ENCODE measurements at places on chromosomes 7 and 10. TPM values are rescaled to one million over a fixed set of nuclear protein-coding genes. Genes with fewer than 3 reads are reported as not detected.

VWA2 gene
- not detected for total RNA-seq

DNA sequence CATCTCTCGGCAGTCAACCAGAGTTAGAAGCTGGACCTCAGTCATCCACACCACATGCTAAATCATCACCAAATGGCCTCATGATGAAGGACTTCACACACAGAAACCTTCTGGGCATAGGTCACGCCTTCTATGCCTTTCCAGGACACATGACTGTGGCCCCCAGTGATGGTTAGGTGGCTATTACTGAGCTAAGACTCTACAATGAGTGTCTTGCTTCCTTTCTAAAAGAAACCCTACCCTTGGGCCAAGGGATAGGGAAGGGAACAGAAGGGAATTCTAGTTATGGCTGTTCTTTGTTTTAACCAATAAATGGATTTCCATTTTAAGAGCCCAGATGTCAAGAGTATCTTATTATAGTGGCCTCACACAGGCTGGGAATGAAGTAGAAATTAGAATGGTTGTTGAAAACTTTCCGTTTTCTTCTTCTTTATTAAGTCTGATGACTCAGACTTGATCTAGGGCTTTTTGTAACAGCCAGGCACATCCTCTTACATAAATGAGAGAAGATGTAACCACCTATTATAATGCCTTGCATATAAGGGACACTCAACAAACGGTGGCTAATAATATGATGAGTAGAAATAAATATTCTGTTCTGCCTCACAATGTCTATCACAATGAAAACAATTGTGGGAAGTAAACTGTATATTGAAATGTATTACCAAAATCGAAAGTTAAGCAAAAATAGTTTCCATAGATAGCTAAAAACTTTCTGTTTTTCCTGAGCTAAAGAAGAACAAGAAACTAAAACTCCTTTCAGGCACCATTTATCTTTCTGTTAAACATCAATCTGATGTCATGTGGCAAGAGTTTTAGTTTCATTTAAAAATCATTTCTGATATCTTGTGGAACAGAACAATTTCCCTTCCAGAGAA is 62.5 kb upstream of the TOMM7 start:
- no peak overlapping the region for H3K27ac ChIP-seq
- H3K4me3 ChIP-seq, result no peak overlapping the region
- no peak for DNase-seq
- no peaks in the 10 kb centered on the region for H3K27me3 ChIP-seq

DNA sequence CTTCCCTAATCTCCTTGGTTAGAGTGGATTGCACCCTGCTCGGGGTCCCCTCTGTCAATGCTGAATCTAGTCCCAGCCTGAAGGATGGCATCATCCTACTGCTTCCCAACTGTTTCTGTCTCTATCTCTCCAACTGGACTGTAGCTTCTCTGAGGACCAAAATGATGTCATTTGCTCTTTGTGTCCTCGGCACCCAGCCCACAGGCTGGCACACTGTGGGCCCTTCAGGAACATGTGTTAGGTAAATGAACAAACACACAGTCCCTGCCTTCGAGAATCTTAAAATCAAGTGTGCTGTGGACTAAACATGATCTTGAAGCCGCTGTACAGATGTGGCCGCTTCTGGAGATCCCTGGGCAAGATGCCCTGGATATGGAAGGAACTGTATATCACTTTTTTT is 5.0 kb upstream of the CDH23 start:
- no peaks in the 10 kb centered on the region for H3K36me3 ChIP-seq
- no peaks in the 10 kb centered on the region for H3K4me1 ChIP-seq
- no peak overlapping the region for H3K4me3 ChIP-seq
- no peaks in the 10 kb centered on the region for H3K27me3 ChIP-seq

DNA sequence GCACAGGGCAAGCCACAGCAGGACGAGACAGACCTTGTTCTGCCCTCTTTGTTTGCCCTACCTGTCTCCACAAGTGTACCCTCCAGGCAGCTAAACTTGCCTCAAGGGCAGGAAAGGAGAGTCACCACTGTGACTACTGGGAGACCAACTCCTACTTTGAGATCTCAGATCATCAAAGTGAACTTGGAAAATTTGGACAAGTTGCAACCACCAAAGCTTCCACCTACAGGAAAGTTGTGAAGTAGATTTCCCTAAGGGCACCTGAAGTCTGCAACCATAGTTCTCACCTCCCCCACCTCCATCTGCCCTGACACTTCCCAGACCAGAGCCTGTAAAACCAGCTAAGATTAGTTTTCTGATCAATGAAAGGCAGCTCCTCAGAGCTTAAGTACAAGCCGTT is 2.5 kb upstream of the WDR91 start:
- H3K27me3 ChIP-seq, result no peaks in the 10 kb centered on the region
- no peak overlapping the region for H3K4me3 ChIP-seq
- H3K4me1 ChIP-seq, result peaks cover 13% of the 10 kb centered on the region

- no peaks in the 10 kb centered on the region for H3K36me3 ChIP-seq
- DNase-seq, result no peak
- no peak overlapping the region for H3K4me3 ChIP-seq
These were observed 43.2 kb downstream of the BEND7 start for GRCh38 chr10:13485623-13486022.

DNA sequence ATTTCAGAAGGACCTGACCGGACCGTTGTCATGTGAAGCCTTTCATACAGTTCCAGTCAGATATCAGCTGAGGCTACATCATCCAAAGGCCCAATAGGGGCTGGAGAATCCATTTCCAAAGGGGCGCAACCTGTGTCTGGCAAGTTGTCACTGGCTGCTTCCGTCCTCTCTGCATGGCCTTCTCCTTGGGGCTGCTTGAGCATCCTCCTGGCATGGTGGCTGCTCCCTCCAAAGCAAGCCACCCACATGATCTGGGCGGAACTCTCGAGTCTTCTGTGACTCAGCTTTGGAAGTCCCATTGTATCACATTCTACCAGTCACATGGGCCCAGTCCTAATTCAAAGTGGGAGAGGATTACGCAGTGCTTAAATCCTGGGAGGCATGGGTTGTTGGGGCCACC is 207.0 kb upstream of the SHH start:
- H3K36me3 ChIP-seq, result no peaks in the 10 kb centered on the region
- H3K27ac ChIP-seq, result no peak overlapping the region
- no peaks in the 10 kb centered on the region for H3K4me1 ChIP-seq

- H3K4me3 ChIP-seq, result no peak overlapping the region
- peaks cover 7% of the 10 kb centered on the region for H3K36me3 ChIP-seq
- no peak overlapping the region for H3K27ac ChIP-seq
- peaks cover 2% of the 10 kb centered on the region for H3K4me1 ChIP-seq
These were observed 59.9 kb downstream of the SND1 start for GRCh38 chr7:127711872-127712271.

GRCh38 chr7:135321556-135321955 is 87.9 kb downstream of the STRA8 start:
- no peak overlapping the region for H3K27ac ChIP-seq
- H3K36me3 ChIP-seq, result no peaks in the 10 kb centered on the region
- no peak overlapping the region for H3K4me3 ChIP-seq
- DNase-seq, result no peak
- no peaks in the 10 kb centered on the region for H3K27me3 ChIP-seq
- H3K4me1 ChIP-seq, result no peaks in the 10 kb centered on the region

Data from ascending aorta (tissue), 2 donors.